ENCODE measurements at places on chromosomes 1 and 21.
A peak's percentile ranks its signal among the peaks of the same experiment; 100 is the strongest.

DNA sequence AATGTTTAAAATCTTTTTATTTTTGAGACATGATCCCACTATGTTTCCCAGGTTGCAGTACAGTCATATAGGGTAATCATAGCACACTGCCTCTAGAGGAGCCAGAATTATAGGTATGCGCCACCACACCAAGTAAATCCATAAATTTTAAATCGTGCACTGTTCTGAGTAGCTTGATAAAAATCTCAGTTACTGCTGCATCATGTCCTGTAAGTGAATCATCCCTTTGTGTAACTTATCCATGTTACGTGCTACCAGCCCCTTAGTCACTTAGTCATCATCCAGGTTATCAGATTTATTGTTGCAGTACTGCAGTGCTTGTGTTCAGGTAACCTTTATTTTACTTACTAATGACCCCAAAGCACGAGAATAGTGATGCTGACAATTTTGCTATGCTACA, 1770.9 kb downstream of the BRINP3 start:
- DNase-seq: no peak

- DNase-seq: no peak
Measured at GRCh38 chr1:45254490-45254889, 48.1 kb upstream of the ZSWIM5 start.

DNA sequence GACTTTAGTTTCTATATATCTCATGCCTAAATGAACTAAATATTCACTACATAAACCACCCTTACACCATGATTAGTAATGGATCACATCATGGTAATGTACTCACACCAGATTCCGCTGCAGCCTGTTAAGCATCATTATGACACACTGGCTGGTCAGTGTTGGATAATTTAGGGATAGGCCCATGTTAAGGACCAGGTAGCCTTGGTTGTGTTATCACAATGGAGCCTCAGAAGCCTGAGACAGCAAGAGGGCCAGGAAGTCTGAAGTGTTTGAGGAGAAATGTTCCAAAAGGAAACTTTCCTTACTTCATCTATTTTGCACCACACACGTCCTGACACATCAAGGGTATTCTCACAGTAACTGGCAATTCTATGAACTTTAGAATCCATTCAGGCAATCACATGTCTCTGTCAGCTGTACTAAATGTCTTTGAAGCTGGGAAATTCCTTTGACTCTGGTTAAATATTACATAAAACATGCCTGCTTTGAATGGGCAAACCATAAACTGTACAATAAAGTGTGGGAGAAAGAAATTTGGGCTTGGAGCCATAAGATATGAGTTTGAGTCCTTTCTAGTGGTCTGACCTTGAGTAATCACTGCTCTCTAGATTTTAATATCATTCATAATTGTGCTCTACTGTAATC, 105.3 kb upstream of the DPT start:
- DNase-seq: no peak

DNA sequence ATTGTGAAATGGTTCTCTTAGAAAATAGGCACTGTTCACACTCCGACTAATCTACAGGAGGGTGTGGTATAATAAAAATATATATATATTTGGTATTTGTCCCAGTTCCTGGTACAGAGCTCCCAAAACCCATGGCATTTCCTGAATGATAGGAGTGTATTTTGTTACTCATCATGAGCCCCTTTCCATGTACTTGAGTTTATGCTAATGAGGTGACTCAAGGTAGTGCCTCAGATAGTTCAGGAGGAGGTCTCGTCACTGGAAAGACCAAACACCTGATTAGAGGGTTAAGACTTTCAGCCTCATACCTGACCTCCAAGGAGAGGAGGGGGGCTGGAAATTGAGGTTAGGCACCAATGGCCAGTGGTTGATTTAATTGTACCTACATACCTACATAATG, 57.9 kb downstream of the TTC3 start:
- no peak for DNase-seq

- DNase-seq: no peak
Measured at GRCh38 chr1:200354243-200354642, 55.6 kb downstream of the ZNF281 start.

- DNase-seq: no peak
Measured at GRCh38 chr1:109891930-109892329, 18.7 kb upstream of the CSF1 start.

DNA sequence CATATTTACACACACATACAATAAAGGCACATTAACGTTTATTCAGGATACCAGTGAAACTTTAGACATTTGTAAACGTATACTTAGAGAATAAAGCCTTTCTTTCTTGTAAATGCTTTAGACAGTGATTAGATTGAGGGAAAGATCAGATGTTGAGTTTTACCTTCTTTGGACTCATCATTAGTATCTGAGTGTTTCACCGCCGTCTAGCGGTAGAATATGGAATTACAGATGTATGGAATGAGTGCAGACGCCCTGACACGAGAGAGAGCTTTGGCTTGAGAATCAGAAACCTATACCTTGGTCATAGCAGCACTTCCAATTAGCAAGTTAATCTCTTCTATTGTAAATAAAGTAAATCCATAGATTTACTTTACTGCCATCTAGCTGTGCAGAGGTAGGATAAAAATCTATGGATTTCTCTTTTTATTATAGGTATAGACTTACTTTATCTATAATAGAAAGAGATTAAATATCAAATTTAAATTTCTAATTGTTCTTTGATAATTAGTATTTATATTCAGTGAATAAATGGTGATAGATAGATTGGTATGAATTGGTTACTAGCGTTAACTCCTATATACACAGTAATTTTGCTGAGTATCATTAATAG, 12.6 kb downstream of the FLG2 start:
- peak; percentile 85 for DNase-seq

DNA sequence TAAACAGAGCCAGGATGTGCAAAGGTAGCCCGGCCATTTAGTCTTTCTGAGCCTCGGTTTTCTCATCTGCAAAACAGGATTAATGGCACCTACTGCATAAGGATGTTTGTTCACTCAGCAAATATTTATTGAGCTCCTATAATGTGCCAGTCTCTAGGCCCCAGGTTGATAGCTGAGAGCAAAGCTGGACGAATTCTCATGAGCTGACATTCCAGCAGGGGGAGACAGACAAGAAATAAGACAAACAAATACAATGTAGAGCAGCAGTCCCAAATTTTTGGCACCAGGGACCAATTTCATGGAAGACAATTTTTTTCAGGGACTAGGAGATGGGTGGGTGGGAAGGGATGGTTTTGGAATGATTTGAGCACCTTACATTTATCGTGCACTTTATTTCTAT, 74.3 kb upstream of the PAX7 start:
- DNase-seq: no peak

GRCh38 chr1:212162635-212163034, 122.6 kb upstream of the PPP2R5A start:
- DNase-seq: peak; percentile 71

- DNase-seq: no peak
Measured at GRCh38 chr1:17056551-17056950, 2.7 kb upstream of the SDHB start.

- DNase-seq: no peak
Measured at GRCh38 chr1:67558449-67559193, 126.4 kb upstream of the GADD45A start.

DNA sequence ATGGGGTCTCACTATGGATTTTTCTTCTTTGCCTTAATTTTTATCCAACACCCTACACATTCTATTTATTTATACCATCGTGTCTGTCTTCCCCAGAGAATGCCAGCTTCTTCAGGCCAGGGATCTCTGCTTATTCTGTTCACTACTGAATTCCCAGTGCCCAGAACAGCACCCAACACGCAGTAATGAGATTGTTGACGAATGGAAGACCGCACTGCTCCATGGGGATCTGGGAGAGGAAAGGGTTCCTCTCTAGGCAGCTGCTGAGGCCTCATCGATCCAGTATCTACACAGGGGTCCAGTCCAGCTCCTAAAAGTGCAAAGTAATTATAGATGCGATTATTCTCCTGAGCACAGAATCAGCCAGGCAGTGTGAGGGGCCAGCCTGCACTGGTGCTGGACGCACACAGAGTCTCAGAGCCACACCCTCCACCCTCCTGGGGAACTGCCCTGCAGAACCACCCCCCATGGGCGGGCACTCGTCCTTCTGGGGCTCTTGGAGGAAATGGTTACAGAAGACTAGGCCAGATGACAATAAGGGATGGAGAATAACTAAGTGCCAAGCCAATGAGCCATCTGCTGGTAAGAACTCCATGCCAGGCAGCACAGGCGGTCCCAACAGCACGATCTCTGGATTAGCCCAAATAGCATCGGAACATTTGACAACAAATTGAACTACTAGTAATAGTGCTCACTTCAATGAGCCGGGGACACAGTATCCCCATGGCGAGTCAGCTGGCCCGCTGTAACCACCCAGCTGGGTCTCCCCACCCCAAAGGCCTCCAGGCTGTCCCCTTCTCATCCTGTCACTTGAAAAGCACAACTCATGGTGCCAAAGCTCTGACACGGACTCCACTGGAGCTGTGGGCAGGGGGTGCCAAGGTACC, 1.7 kb upstream of the PDE9A start:
- no peak for DNase-seq

DNA sequence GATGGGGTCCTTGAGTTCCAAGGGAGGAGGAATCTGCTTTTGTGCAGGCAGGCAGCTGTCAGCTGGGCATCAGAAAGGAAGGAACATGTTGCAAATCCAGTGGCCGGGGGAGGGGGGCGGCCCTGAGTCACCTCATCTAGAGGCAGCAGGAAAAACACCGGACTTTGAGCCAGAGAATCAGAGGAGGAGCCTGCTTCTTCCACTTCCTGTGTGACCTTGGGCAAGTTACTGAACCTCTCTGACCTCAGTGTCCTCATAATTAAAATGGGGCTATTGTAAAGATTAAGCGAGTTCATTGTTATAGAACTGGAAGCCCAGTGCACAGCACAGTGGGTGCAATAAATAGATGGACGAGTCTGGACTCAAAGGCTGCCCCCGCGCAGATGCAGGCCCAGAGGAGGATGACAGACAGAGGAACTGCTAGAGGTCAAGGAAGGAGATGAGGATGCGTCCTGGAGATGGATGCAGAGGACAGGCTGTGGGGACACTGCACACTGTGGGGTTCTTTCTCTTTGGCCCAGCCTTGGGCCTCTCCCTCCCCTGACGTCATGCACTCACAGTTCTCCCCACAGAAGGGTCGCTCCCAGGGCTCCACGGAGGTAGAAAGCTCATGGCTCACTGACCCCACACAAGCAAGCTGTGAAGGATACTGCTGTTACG, 714.3 kb downstream of the MATN1 start:
- DNase-seq: no peak

- DNase-seq: no peak
Measured at GRCh38 chr1:21839337-21840037, 27.4 kb downstream of the LDLRAD2 start.

- peak; percentile 90 for DNase-seq
Measured at GRCh38 chr1:205335692-205336091, 14.1 kb upstream of the NUAK2 start.

DNA sequence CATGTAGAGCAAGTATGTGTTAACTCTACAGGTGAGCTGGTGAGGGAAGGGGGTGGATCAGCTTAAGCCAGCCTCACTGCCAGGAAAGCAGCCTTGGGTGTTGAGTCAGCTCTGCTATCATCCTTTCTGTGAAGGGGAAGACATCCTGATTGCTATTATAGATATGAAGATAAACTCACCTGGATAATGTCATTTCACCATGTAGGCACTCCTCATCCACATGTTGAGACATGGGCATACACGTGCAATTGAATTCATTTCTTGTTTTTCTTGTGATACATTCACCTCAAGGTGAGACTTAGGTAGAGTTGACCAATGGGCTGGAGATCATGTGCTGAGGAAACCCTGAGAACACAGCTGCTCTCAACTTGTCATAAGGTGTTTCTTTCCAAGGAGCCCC, 136.9 kb downstream of the CACNA1E start:
- DNase-seq: no peak

- no peak for DNase-seq
Measured at GRCh38 chr21:45584786-45585185, 42.5 kb upstream of the SLC19A1 start.

- DNase-seq: no peak
Measured at GRCh38 chr1:214086945-214087344, 99.2 kb downstream of the PROX1 start.

DNA sequence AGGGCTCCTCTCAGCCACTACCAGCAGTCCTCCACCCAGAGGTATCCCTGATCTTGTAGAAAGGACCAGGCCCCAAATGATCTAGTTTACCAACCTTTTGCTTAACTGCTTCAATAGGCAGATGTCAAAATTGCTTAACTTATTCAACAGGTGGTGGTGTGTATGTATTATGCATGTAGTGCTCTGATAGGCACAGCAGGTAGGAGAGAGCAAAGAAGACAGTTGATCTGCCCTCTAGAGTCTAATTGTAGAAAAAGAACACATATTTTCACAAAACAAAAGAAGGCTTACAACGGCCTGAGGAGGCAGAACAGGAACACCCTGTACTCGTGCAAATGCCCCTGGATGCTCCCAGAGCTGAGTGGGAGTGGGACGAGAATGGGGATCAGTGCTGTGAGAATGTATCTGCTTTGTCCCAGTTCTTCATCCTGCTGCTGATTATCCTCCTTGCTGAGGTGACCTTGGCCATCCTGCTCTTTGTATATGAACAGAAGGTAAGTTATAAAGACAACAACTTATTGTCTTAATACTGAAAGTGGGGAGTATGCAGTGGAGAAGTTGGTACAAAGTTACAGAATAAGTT, 21.1 kb downstream of the CD53 start:
- DNase-seq: no peak

- peak; percentile 42 for DNase-seq
Measured at GRCh38 chr1:226063977-226064815, 1.7 kb downstream of the H3-3A start.

DNA sequence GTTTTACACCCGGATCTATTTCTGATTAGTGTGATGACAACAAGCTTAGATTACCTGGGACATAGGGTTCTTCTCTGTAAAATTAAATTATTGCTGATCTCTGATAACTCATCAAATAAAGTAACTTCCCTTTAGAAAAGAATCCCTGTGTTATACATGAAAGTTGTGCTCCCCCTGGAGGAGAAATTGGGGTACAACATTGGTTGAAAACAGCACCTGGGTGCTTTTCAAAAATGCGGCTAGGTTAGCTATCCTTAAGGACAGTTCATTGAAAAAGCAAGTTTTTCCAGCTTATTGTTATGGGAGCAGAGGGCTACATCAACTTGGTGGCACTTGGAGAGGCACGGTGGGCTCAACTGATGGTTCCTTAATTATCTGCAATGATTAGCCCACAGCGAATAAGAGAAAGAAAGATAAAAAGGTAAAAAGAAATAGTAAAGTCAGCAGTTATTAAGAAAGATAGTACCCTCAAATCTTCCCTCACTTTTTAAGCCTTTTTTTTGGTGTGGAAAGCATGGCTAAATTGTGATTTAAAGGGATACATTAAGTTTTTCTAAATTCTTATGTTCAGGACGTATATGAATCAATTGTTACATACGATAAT, 97.8 kb downstream of the FMN2 start:
- peak; percentile 60 for DNase-seq

- DNase-seq: no peak
Measured at GRCh38 chr1:195185736-195186135, 1422.5 kb downstream of the KCNT2 start.
